Thyroid gland (tissue), 4 donors: ENCODE measurements at places on chromosomes 6 and 20.
A peak's percentile ranks its signal among the peaks of the same experiment; 100 is the strongest.

DNA sequence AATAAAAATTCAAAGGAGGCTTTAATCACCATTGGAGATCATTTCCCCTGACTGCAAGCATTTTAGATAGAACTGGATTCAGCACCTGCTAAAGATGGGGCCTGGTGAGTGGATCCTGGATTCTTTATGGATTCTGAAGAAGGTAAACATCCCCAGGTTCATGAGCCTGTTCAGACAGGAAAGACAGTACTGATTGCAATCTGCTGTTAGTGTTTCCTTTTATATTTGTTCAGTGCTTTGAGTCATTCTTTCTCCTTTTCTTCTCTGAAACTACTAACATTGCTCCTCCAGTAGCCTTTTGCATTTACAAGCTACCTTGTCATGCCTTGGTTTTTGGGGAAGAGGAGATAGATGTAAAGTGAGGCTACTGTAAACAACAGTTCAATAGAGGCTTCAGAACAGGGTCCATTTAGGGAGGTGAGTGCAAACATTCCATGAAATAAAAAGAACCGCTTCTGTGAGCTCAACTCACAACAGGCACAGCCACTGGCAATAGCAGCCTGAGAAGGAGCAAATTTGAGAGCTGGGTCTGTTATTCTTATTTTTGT lies 66.4 kb upstream of the PRL start:
- no peak for DNase-seq

- peak; percentile 63 for DNase-seq
Measured at GRCh38 chr20:51412333-51412871, 130.1 kb downstream of the NFATC2 start.

DNA sequence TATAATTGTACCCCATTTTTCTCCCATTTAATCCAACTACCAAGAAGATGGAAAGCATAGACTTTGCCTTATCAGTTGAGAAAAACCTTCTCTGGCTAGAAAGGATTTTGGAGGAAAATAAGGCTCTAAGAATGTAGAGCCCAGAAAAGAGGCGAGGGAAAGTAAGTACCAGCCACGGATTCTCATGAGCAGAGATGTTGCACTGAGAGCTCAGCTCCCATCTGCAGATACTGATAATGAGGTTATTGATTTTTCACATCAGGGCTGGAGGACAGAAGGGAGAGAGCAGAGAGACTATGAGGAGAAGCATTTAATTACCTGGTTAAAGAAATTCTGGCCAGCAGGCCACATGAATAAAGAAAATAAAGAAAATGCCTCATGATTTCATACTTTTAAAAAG lies 104.4 kb upstream of the FAM184A start:
- no peak for DNase-seq

DNA sequence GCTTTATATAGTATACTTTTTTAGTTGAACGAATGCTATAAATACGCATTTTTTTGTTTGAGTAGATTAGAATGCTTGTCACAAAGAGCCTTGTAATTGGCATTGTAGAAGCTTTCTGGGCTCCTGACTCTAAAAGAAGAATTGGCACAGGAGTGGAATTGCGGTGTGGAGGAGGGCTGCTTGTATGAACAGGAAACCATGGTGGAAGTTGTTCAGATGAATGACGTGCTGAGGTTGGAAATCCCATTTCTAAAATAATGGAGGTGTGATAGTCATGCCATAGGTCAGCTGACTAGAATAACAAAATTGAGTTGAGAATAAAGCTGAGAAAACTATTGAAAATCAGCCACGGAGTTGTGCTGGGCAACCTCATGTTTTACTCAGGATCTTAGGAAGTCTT lies 174.9 kb downstream of the QKI start:
- DNase-seq, result no peak

DNA sequence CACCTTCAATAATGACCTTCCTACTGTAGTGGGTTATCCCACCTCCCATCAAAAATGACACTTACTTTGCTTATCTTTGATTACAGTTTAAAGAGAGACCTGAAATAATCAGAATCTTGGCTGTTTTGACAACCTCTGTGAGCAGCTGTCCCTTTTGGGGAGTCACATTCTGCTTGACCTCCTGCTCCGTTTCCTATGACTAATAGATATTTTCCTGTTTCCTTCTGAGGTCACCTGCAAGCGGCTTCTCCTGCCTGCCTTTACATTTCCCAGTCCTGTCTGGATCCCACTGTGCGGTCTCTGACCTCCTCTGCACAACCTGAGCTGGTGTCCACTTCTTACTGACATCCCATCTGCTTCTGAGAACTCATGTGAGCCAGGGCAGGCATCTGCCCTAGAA lies 54.2 kb downstream of the TRAM2 start:
- DNase-seq, result no peak

DNA sequence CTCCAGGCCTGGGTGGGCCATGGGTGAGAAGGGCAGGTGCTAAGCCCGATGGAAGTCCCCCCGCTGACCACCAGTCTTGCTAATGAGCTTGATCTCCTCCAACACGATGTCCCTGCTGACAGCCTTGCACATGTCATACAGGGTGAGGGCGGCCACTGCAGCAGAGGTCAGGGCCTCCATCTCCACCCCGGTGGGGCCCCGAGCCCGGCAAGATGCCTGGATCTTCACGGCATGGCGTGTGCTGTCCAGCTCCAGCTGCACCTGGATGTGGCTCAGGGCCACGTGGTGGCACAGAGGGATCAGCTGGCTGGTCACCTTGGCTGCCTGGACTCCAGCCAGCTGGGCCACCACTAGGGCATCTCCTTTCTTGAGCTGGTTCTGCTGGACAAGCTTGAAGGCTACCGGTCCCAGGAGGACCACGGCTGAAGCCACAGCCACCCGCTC lies 27.9 kb downstream of the MOCS1 start:
- no peak for DNase-seq

DNA sequence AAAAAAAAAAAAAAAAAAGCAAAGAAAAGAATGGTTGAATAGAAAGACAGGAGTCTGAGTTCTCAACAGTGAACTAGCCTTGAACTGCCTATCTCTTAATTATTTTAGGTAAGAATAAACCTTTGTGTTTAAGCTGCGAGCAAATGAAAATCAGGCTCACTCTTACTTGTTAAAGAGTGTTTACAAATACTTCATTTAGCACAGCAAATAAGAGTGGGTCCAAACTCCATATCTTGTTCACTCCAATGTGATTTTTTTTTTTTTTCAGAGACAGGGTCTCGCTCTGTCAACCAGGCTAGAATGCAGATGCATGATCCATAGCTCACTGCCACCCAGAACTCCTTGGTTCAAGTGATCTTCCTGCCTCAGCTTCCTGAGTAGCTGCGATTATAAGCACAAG lies 11.9 kb downstream of the MCM9 start:
- DNase-seq, result no peak

DNA sequence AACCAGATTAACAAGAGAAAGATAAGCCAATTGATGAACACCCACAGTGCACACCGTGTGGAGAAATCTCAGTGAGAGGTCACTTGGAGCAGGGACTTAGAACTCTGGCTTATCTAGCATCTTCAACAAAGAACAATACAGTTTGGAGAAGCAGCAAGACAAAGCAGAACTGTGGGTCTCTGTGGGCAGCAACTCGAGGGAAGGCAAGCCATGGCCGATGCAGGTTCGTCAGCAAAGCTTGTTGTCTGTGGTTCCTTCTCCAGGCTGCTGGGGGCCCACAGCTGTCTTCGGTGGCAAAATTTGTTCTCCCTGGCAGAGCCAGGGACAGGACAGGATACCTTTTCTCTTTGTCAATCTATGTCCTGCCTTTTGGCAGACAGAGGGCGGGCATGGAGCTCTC lies 22.1 kb downstream of the RPP40 start:
- DNase-seq, result no peak

DNA sequence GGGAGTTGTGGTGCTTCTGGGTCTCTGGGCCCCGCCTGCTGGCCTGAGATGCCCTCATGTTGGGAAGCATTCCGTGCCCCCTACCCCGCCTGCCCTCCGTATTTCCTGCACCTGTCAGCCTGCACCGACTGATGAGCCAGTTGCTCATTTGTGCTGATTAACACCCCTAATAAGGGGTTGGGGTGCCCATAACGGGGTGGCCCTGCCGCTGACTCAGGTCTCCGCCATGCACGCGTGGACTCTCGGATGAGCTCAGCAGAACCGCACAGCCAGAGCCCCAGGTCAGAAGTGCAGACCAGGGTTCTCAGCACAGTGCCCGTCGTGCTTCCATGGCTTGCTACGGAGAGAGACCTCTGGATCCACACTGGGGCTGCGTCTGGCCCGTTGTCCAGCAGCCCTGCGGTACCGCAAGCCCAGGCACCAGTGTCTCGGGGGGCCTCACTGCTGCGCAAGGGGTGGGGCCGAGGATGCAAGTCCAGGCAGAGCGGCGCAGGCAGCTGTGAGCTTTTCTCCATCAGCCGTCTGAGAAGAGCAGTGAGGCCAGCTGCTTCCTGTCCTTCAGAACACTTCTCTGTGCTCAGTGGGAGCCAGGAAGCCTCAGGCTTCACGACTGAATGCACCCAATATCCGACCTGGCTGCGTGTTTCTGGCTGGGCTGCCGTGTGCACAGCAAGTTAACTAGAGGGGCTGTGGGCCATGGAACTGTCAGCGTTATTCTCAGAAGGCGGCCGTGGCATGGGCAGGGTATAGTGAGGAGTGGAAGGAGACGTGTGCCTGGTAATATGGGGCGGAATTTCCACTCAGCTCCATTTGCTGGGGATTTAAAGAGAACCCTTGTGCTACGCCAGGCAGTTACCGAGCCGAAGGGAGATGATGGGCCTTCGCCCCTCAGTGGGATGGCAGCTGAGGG lies 18.6 kb downstream of the MTG2 start:
- DNase-seq, result no peak

DNA sequence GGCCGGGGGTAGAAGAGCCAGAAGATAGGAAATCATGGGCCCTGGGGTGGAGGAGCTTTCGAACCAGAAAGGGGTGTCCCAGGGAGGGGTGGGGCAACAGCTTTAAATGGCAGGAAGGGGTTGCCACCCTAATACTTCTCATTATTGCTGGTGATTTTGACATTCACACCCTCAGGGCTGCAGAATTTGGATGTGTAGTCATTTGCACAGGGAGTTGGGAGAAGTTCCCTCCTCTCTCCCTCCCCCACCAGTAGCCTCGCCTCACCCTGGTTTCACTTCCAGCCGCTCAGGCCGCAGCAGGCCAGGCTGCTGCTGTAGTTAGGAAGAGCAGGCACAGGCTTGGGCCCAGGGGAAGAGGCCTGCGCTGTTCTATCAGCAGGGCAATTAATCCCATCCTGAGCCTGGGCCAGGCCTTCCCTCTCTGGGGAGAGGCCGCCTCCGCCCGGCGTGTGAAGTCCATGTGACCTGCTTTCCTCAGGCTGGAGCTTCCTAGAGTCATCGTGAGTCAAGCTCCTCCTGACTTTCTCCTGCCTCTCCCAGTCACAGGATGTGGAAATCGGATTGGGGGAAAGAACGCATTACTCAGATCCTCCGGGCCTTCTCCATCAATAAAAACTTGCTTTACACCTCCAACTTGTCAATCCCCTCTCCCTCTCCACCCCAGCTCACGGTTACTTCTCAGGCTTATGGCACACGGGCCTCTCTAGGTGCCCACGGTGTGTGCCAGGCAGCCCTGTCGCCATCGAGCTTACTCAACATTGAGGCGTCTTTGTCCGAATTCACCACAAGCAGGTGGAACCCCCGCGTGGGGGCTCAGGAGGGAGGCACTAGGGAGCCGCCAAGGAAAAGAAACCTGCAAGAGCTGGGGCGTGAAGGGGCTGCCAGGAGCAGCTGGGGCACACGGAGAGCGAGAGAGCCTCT lies 7.8 kb downstream of the ADTRP start:
- DNase-seq, result peak; percentile 39

DNA sequence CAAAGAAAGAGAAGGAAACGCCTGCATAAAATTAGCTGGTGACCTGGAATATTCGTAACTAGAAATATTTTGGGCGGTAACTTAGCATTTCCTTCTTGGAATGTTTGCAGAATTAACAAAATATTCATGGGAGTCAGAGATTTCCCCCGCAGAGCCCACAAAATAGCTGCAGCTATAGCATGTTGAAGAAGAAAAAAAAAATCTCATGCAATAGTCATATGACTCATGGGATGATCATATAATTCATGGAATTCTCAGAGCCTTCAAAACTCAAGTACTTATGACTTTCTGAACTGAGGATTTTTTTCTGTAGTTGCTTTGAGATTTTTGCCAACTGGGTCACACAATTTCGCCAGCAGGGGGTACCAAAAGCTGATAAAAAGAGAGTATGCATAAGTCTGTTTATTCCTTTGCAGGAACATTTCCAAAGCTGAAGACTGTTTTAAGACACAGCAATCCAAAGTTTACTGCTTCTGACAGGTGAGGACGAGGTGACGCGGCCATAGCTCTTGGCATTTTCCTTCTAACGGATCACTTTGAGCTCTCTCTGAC lies 586.0 kb upstream of the CHD6 start:
- peak; percentile 1 for DNase-seq

- DNase-seq, result no peak
Measured at GRCh38 chr20:57986666-57987065, 241.8 kb downstream of the ANKRD60 start.

GRCh38 chr6:125257351-125257750 lies 44.4 kb downstream of the HDDC2 start:
- DNase-seq, result no peak
